ENCODE measurements at places on chromosomes 5 and 9.

DNA sequence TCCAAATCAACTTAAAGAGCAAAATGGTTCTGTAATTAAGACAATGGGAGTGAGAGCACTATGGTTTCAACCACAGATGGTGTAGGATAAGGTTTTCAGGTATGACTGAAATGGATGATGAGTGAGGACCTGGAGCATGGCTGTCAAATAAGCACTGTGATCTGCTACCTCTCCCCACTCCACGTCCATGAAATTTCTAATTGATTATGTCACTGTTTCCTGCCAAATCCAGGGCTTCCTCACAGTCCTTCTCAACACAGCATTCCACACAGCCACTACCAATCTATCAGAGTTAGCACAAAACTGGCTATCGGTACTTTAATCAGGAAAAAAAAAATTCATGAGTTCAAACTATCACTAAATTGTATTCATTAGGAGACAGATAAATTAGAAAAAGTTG is 420.4 kb upstream of the WWC1 start:
- DNase-seq = no peak

DNA sequence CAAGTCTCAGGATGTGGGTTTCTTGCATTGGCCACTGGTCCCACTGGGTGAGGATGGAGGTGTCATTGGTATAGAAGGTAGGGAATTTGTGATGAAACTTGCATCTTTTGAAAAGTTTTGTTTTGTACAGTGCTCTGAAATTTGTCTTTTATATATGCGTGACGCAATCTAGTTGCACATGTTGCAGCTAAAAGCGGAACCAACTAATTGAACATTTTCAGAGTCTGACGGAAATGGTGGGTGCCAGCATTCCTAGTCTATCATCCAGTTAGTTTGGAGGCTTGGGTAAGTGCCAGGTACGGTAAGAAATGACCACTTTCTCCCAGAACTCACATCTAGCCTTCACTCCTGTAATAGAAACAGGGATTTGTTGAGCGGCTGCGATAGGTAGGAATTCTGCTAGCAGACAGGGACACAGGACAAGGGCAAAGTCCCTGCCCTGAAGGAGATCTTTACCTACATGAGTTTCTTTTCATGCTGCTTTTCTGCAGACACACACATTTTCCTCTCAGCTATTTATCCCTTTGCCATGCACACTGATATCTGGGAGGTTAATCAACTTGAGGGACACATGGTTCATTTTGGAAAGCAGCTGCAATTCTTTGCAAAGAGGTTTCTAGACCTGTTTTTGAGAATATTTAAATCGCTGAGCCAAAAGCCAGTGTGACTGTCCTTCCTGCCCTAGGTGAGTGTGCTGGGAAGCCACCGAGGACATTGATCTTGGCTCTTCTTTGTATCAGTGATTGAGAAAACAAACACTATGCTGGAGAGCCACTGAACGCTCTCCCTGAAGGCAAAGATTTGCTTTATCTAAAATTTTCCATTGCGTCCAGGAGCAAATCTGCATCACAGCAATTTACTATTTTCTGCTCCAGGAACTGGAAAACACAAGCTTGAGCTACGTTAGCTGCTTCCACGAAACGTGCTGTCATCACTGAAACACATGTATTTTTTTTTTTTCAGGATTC is 89.7 kb downstream of the DAP start:
- no peak for DNase-seq

- no peak for DNase-seq
These were observed 1.0 kb upstream of the PAX5 start for GRCh38 chr9:37034938-37035647.

- DNase-seq = no peak
These were observed 136.9 kb upstream of the KLF9 start for GRCh38 chr9:70551396-70551795.

- no peak for DNase-seq
These were observed 29.3 kb downstream of the GRAMD2B start for GRCh38 chr5:126452477-126452876.

DNA sequence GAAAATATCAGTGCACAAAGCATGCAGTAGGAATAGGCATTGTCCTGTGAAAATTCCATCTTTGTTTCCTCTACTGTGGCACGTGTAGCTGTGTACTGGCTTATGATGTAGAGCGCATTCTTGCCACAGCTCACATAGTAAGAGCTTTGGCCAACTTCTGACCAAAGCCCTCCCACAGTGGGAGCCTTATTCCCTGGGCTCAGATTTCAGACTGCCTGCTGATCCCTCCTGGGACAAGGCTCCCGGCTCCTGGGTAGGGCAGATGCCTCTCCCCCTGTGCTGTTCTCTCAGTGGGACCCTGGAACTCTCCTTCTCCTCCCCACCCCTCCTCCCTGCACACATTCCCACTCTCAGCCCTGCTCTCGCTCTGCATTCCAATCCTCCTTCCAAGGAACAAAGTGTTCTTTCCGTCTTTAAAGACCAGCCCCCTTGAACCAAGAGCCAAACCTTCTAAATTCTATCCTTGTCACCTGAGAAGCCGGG is 17.5 kb downstream of the LCP2 start:
- no peak for DNase-seq

- no peak for DNase-seq
These were observed 1.5 kb downstream of the ZNF189 start for GRCh38 chr9:101400120-101400519.

DNA sequence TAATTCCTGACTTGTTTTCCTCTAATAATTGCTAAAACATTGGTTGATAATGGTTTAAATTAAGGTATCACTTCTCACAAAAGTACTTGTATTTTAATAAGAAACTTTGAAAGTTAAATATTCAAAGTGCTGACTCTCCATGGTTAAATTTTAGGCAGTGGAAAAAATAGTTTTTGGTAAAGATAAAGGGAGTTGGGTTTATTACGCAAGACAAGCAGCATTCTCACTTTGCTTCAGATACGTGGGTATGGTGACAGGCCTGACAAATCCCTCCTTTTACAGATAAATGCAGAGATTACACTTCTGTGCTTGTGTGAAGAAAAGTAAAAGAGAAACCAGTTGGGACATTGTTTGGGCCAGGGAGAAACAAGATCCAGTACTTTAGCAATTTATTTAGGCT is 14.5 kb upstream of the FAM170A start:
- DNase-seq = no peak

All from NCI-H2029 (cell line).